Left renal pelvis (tissue), 4 donors: ENCODE measurements at places on chromosomes 2 and 18.
A peak's percentile ranks its signal among the peaks of the same experiment; 100 is the strongest.

DNA sequence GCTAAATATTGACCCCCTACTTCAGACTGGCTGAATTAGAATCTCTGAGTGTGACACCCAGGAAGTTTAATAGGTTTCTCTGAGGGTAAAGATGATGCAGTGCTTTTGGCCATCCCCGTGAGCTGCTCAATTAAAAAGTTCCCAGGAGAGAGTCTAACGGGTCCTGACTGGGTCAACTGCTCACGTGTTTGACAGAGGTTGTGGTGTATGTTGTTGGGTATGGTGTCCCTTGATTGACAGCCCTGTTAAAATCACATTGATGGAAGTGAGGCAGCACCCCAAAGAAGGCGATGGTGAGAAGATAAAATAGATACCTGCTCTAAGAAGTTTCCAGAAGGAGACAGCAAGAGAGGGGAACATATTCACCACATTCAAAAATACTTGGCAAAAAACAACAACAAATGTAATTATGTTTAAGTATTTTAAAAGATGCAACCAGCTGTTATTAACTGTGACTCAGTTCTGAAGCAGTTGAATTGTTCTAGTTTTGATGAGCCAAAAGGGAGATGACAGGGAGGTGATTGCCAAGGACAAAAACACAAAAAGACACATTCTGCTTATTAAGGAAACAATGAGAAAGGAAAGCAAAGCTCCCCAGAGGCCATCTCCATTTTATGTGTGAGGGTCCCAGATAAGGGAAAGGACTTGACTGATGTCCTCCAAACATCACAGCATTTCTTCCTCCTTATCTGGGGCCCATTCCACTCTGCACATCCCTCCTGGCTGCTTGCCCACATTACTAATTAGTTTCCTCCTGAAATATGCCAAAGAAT is 11.5 kb upstream of the GMCL1 start:
- no peak for DNase-seq

DNA sequence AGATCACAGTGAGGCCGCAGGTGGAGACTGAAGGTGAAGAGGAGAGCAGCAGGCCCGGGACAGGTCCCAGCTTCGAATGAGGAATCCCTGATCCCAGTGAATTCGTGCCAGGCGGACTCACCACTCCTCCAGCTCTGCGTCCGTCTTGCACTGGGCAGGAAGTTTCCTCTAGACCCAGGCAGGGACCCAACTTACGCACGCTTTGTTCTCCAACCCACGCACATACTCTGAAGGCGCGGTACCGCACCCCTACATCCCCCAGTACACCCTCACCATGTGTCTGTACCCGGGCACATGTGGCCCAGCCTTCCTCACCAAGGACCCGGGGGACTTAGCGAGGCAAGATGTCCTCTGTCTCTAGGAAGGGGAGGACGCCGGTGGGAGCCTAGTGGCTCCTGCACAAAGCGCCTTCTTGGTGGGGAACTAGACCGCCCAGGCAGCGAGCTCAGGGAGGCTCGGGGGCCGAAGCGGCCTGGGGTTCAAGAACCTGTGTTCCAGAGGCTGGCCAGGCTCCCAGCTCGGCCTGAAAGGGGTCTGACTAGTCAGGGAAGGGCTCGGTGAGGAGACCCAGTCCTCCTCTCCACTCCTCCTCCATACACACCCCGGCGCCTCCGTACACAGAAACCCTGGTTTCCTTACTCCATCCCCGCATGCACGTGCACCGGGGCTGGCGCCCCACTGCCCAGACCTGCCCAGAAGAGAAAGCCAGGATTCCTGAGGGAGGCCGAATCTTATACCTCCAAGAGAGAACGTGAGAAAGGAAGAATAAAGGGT is 38.3 kb upstream of the ATP6V1B1 start:
- DNase-seq: no peak

GRCh38 chr2:134425724-134426496 is 172.0 kb downstream of the MGAT5 start:
- DNase-seq: no peak

GRCh38 chr2:191846515-191847476 is at the start of gene CAVIN2:
Gene CAVIN2, minus strand, starts transcription at chr2:191847088. Its CDS starts 163 bp downstream, at chr2:191846925.
- DNase-seq: no peak

GRCh38 chr2:99677814-99678213 is 188.0 kb upstream of the REV1 start:
- no peak for DNase-seq

- DNase-seq: no peak
Observed at GRCh38 chr2:54275541-54275940, 19.5 kb upstream of the TSPYL6 start.

DNA sequence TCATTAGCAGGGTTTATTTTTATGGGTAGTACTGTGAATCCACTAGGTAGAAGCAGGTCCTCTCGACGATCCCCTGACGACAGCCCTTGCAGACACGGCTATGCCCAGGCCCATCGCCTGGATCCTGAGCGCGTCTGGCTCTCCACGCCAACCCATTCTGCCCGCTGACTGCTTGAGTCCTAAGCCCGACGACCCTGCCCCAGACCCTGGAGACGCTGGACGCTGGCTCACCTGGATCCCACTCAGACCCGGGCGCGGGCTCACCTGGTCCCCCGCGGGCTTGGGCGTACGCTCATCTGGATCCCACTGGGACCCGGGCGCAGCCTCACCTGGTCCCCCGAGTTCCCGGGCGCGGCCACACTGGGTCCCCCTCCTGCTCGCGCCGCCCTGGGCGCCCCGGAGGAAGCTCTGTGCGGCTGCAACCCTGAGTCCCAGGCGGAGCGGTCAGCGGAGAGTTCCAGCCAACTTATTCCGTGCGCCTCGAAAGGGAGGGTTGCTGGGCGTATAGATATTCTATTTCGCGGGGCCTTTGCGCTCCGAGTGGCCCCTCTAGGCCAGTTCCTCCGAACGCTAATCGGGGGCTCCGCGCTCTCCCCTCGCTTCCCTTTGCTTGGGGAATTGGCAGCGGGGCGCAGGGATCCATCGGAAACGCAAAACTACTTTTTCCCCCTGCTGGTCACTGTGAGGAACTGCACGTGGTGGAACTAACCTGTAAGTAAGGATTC is 22.4 kb upstream of the RMP24 start:
- DNase-seq: peak; percentile 64

DNA sequence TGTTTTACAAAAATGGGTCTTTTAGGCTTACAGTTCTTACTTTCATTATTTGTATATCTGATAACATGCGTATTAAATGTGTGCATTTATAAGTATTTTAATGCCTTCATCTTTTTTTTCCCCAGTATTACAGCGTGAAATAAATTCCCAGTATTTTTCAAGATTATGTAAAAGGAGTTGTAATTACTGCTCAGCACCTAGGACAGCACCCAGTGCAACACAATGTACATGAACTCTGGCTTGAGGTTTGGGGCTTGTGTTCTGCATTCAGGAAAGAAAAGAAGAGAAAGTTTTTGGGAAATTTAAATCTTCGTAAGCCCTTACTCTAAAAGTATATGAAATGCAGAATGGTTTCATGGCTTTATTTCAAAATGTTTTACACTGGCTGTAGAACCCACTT is 16.7 kb downstream of the ZNF638 start:
- no peak for DNase-seq

DNA sequence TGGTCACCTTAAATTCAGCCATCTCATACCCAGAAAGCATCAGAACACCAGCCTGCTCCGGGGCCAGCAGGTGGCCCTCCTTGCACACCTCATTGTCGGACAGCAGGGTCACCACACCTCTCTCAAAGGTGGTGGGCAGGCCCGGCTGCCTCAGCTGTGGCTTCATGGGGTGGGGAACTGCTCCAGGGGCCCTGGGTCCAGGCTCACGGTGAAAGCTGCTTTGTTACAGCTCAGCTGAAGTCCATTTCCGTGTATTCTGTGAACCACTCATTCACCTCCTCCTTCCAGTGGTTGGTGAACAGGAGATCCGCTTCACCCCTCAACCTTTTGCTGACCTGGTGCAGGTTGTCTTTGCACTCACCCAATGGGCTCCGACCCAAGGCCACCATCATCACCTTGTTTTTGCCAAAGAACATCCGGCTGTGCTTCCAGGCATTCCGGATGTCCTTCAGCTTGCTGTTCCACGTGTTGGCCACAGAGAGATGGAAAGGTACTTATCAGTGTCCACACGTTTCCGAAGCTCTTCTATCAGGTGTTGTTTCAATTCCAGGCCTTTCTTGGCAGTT is 78.6 kb upstream of the LDLRAD4 start:
- no peak for DNase-seq

DNA sequence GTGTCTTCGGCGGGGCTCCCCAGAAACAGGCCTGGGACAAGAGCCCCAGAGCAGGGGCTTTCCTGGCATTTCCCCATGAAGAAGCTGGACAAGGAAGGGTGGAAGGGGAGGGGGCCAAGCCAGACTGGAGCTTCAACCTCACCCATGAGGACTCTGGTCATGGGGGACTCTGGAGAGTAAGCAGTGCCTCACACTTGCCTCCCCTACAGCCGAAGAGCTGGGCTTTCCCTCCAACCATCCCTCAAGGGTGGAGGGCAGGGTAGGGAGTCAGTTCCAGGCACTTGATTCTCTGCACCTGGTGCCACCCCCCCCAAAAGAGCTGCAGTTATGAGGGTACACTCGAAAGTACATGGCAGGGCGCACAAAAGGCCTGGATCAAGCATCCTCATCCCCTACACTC is 246.6 kb downstream of the TFCP2L1 start:
- no peak for DNase-seq

DNA sequence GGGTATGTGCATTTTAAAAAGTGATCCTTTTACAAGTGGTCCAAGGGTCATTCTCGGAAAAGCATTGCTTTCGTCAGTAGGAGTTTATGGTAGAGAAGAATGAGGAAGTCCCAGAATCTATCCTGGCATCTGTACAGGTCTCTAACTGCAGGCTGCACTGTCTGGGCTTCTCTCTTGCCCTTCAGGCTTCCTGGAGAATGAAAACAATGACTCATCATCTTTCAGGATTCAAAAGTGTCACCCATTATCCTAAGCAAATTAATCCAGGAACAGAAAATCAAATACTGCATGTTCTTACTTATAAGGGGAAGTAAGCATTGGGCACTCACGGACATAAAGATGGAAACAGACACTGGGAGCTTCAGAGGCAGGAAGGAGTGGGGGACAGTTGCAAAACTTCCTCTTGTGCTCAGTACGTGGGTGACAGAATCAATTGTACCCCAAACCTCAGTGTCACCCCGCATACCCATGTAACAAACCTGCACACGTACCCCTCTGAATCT is 60.2 kb upstream of the TXNDC2 start:
- no peak for DNase-seq

DNA sequence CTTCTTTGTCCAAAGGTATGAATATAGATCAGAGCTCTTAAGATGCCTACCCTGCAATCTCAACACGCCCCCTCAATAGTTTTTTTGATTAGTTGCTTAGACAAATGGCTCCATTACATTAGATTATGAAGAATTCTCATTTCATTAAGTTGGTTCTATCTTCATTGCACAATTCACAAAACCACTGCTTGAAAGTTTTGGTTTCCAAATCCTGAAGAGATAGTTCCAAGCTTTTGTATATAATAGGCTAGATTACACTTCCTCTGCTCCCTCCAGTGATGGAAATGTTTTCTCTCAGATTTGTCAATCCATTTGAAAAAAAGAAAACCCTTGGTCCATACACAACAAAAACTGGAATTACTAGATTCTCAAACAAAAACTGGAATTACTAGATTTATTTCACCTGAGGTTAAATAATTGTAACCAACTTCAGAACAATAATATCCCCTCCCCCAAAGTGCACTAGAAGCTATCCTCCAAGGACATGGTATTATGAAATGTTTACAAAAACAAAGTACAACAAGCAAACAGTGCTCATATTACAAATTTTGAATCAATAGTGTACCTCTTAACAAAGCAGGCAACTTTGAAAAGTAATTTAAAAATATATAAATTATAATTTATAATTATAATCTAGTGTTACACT is 6.8 kb upstream of the TLK1 start:
- DNase-seq: no peak

DNA sequence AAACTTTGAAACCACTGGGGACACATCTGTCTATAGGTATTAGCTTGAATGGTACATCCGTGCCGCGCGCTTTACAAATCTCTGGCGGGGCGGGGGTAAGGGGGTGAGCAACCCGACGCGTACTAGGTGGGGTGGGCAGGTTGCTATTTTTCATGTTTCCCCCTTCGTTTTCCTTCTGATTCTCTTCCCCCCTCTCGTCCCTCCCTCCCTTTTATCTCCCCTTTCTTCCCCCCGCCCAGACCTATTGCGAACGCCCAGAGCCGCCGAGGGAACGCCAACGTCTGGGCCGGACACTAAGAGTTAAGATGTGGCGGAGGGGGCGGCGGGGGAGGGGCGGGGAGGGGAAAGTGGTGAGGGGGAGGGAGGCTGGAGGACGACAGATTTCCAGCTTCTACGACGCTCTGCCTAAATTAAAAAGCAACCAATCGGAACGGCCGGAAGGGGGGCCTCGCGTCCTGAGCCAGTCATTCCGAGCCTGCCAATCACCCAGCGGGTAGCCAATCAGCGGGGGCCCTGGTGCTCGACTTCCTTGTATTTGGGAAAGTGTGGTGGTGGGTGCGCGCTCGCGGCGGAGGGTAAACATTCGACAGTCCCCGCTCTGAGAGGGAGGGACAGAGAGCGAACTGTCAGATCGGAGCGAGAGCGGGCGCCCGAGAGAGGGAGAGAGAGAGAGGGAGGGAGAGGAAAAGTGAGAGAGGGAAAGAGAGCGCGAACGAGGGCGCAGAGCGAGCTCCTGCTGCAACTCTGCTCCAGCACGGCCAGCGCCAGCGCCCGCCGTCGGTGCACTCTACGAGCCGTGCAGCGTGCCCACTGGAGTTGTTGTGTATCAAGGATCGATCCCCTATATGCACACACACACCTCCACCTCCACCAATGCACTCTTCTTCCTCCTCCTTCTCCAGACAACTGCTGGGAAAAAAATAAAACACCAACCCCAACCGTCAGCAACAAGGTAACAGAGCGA is at the start of gene POU3F3:
Gene POU3F3 (plus strand): TSS at position 582 of the 964 bp plus-strand sequence. CDS start 1,396 bp downstream, outside the sequence.
- DNase-seq: peak; percentile 81

DNA sequence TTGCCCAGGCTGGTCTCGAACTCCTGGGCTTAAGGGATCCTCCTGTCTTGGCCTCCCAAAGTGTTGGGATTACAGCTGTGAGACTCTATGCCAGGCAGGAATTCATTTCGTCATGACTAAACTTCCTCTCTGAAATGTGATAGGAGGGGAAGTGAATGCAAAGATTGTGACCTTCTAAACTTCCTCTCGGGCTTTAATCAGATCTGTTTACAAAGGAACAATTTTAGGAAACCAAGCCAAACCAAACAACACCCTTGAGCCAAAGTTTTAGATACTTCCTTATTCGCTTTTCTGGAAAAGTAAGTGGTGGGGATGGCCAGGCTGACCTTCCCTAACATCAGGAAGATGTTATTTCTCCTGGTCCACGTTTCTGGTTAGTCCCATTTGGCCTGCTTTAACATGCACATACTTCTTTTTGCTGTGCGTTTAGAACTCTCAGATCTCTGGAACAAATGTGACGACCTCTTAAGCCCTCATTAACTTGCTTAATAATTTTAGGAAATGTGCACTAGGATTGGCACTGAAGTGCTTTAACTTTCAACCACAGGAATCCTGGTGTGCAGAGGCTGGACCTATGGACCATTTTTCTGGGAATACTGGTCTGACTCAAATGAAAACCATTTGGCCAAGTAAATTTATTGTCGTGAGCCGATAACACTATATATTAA is 33.2 kb upstream of the YES1 start:
- DNase-seq: no peak

GRCh38 chr2:231680285-231680991 is 27.9 kb upstream of the PTMA start:
- DNase-seq: no peak
